ENCODE measurements at places on chromosomes 1 and 21.

GRCh38 chr1:230143534-230143933 is 76.5 kb downstream of the GALNT2 start:
- peak; percentile 80 for DNase-seq

DNA sequence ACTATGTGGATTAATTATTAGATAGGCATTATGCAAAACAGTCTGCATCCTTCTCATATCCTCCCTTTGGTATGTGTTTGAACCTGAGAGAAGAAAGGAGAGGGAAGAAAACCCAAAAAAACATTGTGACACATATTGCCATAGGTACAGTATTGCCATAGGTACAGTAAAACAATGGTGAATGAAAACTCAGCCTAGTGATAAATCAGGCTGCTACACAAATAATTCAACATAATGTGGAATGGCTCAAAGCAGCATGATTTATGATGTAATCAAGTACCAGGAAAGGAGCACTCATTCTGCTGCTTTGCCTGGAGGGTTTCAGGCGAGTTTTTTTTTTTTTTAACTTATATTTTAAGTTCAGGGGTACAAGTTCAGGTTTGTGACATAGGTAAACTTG is 213.9 kb upstream of the LYPLAL1 start:
- no peak for DNase-seq

DNA sequence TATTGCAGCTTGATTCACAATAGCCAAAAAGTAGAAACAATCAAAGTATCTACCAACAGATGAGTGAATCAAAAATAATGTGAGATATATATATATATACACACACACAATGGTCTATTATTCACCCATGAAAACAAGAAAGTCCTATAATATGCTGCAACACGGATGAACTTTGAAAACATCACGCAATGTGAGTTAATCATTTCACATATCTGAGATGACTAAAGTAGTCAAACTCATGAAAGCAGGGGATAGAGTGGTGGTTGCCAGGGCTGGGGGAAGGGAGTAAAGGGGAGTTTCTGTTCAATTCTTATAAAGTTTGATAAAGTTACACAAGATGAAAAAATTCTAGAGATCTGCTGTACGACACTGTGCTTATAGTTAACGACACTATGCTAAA is 1234.8 kb downstream of the MRPL39 start:
- no peak for DNase-seq

GRCh38 chr1:23200883-23201282 is 16.4 kb downstream of the HTR1D start:
- no peak for DNase-seq

DNA sequence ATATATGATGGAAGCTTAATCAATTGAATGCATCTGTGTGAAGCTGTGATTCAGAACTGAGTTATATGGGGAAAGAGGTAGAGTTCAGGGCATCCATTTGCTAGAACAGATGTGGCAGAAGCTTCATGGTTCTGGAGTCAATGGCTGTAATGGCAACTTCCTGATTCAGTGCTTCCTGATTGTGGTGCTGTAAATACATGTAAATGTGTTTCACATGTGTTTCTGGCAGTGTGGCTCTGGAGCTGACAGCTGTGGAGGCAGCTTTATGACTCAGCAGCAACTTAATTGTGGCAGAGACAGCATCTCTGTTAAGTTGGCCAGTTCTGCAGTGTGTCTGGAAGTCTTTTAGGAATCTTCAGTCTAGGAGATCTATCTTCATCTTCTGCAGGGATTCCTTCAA is 226.6 kb upstream of the ZRANB2 start:
- no peak for DNase-seq

GRCh38 chr1:89780721-89781120 is 40.1 kb upstream of the LRRC8D start:
- DNase-seq = peak; percentile 26

GRCh38 chr1:233487408-233487807 is 126.5 kb upstream of the KCNK1 start:
- DNase-seq = no peak

GRCh38 chr1:15733726-15734226 is 2.3 kb upstream of the SLC25A34 start:
- DNase-seq = no peak

GRCh38 chr1:162206300-162206699 is 136.8 kb downstream of the NOS1AP start:
- no peak for DNase-seq

GRCh38 chr1:221989741-221990140 is 247.9 kb upstream of the DUSP10 start:
- DNase-seq = no peak

DNA sequence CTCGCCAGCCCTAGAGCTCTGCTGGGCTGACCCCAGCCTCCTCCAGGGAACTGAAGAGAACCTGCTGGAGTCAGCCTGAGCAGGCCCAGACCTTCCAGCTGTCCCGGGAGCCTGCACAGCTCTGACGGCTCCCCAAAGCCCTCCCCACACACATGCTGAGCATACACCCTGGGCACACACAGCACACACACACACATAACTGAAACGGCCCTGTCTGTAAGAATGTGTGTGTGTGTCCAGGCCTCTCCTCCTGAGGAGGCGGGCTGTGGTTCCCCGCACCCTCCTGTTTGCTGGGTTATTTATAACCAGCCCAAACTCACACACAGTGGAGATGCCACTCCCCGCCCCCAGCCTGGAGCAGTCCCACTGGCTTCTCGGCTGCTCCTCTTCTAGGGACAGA is 20.2 kb downstream of the SDC3 start:
- DNase-seq = no peak

DNA sequence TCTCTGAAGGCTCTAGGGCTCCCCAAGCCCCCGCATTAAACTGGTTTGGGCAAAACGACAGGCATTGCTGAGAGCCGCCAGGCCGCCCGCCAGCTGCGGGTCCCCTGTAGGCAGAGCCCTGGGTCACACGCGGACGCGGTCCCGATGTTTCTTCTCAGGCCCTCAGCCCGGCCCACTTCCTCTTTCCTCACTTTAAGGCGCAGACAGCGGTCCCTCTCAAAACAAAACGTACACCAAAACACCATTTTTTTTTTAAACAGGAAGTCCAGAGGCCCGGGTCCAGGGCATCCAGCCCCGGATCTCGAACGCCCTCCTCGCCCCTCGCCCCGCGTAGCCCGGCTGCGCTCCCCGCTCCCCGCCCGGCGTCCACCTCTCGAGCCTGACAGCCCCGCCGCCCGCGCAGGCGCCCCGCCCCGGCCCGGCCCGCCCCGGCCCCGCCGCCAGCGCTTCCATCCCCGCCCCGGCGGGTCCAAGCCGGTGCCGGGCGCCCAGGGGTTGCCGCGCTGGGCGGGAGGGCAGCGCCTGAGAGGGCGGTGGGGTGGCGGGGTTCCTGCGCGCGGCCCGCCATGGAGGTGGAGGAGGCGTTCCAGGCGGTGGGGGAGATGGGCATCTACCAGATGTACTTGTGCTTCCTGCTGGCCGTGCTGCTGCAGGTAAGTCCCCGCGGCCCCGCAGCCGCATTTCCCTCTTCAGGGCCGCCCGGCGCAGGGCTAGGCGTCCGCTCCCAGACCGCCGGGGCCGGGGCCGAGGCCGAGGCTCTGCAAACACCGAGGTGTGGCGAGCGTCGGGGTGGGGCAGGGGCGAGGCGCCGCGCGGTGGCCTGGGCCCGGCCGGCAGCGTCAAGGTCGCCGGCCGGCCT is at the start of gene SLC22A15:
Gene SLC22A15, plus strand, starts transcription at position 452 of the 859 bp plus-strand sequence. Its CDS starts 115 bp downstream, at position 567.
- no peak for DNase-seq

DNA sequence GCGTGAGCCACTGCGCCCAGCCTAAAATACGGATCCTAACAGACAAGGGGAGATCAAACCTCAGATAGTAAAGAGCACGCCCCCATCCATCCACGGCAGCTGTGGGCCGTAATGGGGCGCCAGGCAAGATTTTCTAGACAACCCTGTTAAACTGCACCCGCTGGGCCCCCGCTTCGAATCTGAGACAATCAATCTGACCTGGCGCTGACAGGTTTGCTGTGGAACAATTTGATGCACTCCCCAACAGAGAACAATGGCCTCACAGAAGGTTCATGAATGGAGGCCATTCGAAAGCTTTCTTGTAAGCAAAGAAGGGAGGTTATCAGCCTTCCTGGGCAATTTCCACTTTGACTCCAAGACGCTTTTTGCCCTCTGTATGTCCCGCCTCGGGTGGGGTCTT is 30.5 kb downstream of the CLSTN1 start:
- no peak for DNase-seq

DNA sequence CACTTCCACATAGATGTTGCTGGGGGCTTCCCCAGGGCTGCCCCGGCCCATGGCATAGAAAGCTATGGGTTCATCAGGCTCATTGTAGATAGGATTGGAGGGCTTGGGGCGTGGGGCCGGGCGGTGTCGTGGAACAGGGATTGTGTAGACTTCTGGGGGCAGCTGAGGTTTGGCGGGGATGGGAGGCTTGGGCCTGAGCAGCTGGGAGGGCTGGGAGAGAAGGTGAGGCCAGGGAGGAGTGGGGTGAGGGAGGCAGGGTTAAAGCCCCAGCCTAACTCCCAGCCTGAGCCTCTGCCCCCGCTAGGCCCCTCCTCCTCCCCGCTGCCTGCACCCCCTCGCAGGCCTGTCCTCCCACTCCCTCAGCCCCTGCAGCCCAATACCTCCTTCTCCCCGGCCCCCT is 7.4 kb downstream of the SH2D2A start:
- DNase-seq = no peak

- DNase-seq = no peak
These were observed 26.6 kb downstream of the NRDC start for GRCh38 chr1:51851882-51852396.

DNA sequence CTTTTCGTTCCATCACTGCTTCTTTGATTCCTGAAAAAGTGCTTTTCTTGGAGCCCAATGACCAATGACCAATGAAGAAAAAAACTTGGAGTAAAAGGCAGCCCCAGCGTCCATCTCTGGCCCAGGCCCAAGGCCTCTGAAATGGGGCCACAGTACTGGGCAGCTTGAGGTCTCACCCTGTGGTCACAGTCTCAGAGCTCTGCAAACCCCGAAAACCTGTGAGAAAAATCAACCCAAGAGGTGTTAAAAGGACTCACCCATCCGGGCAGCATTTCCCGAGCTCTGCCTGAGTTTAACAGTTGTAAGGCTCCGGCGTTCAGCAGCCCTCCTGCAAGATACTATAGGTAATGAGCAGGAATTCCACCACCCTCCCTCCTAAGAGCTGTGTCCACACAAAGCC is 2.1 kb upstream of the EFHD2 start:
- no peak for DNase-seq

DNA sequence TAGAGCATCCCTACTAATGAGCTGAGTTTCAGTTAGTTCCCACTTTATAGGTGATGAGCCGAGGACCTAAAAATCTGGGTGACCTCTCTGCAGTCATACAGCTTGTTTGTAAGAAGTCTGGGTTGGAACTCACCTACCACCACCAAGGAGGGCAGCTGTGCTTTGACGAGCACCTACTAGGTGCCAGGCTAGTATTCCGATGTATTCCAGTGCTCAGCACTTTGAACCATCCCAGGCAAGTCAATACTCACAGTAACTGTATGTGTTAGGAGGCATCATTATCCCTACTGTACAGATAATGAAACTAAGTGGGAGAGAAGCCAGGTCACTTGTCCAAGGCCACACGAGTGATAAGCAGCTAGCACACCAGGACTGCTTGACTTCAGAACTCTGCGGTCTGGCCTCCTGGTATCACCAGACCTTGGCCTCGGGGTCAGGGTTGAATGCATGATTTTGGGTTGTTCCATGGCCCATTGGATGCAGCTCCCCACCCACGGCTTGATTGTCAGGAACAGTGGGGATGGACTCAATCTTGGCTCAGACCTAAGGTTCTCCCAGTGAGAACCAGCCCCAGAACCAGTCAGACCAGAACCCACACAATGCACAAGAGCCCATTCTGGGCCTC is 20.7 kb downstream of the ECE1 start:
- DNase-seq = no peak

- DNase-seq = no peak
These were observed 15.0 kb upstream of the NEK7 start for GRCh38 chr1:198141668-198142351.

- DNase-seq = no peak
These were observed 223.2 kb downstream of the HHAT start for GRCh38 chr1:210551899-210552298.

DNA sequence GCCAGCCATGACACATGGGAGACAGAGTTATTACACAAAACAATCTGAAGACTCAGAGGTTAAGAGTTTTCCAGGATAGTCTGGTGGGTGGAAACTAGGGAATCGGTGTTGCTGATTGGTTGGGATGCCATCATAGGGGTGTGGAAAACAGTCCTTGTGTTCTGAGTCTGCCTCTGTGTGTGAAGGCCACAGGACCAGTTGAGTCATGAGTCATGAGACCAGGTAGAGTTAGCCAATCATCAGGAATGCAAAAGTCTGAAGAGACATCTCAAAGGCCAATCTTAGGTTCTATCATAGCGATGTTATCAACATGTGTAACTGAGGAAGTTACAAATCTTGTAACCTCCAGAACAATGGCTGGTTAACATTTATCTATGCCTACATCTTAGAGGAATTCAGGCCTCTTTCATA is 49.7 kb upstream of the NEK7 start:
- no peak for DNase-seq

DNA sequence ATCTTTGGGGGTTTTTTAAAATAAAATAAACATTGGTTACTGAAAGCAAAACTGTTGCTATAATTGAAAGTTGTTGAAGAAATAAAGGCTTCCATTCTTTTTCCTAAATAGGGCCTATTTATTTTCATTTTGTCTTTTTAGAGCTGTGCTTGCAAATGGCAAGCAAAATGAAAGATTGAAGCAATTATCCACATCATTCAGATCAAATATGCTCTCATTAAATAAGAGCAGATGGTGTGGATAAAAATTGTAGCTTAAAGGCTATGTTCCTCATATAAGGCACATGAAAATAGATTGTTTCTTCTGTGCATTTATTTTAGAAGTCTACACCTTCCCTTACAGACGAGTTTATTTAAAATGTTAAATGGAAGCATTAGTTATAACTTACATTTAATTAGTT is 1317.7 kb downstream of the MRPL39 start:
- peak; percentile 16 for DNase-seq

DNA sequence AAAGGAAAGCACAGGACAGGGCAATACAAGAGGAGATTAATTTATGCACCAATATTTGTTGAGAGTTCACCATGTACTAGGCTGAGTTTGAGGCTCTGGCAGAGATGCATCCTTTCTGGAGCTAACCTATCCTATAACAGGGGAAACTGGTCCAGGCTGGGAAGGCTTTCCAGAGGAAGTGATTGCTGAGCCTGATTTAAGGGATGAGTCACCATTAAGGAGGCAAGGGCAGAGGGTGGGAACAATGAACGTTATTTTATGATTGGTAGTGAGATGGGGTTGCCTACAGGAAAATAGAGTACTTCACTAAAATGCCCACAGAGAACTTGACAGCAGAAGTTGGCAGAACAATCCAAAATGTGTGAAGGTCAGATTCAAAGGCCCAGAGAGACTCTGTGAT is 141.4 kb downstream of the PLPP3 start:
- DNase-seq = no peak

- no peak for DNase-seq
These were observed 7.1 kb upstream of the CRYBG2 start for GRCh38 chr1:26360807-26361604.

All from COR-L47 (cell line).